Activated T-cell treated with anti-CD3 and anti-CD28 coated beads for 48 hours (primary cell): ENCODE measurements at places on chromosomes 4 and X.

DNA sequence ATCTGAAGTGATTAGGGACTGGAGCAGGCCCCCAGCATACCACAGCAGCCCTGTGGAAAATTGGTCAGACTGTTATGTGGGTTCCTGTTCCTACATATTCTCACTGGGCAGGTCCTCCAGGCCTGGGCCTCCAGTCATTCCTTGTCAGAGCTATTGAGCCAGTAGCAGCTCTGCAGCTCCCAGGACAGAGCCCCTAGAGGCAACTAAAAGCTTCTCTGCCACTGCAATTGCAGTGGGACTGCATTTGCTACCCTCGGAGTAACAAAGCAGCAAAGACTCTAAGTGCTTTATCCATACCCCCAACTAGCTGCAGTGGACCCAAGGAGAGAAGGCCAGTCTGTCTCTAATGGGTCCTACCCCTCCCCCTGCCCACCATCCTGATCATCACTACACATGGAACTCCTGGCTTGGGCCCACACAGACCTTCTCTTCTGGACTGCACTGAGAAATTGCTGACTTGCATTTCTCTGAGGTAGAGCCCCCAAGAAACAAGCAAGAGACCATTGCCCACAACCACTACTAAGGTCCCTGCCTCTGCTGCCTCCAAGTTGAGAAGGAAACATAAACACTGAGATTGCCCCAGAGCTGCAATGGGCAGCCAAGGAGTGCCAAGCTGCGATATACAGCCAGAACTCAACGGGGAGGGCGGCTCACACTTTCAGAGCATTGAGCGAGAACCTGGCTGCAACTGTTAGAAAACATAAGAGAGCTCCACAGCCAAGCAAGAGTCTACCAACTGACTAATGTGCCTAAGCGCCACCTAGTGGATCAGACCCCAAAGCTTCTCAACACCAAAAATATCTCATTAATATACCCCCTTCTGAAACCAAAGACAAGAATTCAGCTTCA is 738.7 kb upstream of the NDST4 start:
- no peak for DNase-seq

- no peak for DNase-seq
Observed at GRCh38 chrX:133516686-133517085, 101.4 kb upstream of the GPC4 start.

GRCh38 chr4:82528074-82528473 is 33.7 kb downstream of the TMEM150C start:
- no peak for DNase-seq

DNA sequence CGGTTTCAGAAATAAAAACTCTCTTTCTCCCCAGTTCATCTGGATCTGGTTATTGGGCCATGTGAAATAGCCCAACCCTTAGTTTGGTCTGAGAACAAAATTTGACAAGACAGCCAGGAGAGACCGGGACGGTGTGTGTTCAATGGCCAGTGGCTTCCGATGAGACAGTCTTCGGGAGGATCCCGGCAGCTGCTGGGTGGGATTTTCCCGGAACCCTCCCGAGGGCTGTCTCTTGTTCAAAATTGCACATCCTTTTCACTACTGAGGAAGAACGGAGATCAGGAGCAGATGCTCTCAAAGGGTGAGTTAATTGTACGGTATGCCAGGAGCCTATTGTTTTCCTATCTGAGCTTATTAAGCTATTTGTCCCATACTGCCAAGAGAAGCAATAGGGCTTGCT is 166.5 kb downstream of the PRR32 start:
- DNase-seq = no peak

DNA sequence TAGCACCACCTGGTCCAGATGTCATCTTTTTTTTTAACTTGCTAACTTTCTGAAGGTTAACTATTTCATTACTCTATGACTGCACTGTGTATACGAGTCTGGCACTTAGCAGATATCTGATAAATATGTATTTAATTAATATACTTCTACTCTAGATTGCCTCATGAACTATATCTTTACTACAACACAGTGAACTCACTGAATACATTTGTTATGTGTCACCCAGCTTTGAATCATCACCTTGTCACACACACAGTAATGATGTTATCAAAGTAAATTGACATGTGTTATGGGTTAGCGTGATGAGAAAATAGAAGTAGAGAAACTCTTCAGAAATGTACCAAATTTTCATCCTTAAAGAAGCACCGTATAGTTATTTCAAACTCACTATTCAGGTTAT is 419.3 kb upstream of the ADGRL3 start:
- DNase-seq = no peak

GRCh38 chr4:150720973-150721518 is 139.1 kb downstream of the MAB21L2 start:
- DNase-seq = no peak

GRCh38 chr4:8547912-8548730 is 32.1 kb upstream of the GPR78 start:
- DNase-seq = no peak

- DNase-seq = no peak
Observed at GRCh38 chr4:166073783-166074182, 200.7 kb downstream of the TLL1 start.

DNA sequence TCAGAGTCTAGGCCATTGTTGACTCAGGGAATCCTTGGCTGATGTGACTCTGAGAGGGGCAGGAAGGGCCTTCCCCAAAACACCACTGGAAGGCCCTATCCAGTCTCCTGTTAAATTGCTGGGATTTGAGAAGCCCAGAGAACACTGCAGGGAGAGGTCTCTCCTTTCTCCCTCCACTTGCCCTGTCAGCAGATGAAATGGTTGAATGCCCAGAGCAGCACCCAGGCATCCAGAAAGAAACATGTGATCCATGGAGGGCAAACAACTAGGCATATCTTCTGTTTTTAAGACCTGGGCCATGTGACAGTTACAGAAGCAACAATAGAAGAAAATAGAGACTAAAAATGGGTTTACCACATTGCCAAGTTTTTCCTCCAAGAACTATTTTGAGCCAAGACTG is 291.1 kb downstream of the QDPR start:
- DNase-seq = no peak

DNA sequence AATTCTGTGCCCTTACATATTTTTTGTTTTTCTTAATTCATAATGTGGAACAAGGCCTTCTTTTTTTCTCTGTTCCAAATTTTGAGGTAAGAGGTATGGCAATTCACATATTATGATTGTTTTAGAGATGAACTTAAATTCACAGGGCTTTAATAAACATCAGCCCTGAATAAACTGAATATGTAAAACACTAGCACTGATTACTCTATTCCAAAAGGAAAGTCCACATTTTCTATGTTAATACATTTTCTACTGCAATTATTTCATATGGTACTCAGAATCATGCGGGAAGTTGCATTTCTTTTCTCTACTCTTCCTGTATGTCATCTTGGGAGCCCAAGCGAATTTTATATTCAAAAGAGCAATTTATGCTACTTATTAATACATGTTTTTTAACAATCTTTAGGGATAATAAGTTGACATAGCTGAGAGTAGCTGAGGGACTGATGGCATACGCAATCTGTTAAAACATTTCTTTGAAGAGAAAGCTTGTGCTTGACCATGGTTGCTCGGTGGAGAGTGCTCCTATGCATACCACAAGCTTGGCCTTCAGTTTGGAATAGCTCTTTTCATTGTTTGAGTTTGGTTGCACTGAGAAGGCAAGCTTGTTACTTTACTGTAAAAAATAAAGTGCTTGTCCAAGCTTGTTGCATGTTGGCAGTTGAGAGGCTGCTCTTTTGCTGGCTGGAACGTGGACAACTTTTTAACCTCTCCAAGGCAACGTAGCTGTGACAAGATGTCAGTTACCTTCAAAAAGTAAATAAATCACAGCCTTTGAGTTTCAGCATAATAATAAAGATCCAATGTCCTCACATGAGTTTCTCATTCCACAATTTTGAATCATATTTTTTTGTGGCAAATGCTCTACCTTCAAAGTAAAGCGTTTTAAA is 196.3 kb upstream of the SPRY1 start:
- DNase-seq = no peak

DNA sequence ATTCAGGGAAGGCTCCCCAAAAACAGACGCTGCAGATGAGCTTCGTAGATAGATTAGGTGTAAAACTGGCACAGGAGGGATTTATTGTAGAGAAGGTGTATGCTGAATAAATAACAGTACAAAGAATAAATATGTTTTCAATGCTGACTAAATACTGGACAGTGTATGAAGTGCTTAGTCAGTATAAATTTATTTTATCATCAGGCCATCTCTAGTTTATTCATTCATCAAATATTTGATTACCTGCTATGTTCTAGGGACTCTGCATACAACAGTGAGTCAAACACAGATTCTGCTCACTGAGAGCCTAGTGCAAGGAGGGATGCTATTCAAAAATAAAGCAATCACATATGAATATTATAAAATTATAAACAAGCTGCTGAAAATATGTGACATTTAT is 63.6 kb upstream of the TSPAN5 start:
- no peak for DNase-seq

- DNase-seq = no peak
Observed at GRCh38 chrX:13377550-13377934, 57.7 kb upstream of the ATXN3L start.
